ENCODE measurements at places on chromosomes 12 and 14.
A peak's percentile ranks its signal among the peaks of the same experiment; 100 is the strongest.

- H3K4me3 ChIP-seq = no peak overlapping the region
- no peak for DNase-seq
- H3K4me1 ChIP-seq = no peaks in the 10 kb centered on the region
- H3K36me3 ChIP-seq = no peaks in the 10 kb centered on the region
- H3K27me3 ChIP-seq = peaks cover 4% of the 10 kb centered on the region
These were observed 17.7 kb downstream of the STXBP6 start for GRCh38 chr14:25032092-25032784.

DNA sequence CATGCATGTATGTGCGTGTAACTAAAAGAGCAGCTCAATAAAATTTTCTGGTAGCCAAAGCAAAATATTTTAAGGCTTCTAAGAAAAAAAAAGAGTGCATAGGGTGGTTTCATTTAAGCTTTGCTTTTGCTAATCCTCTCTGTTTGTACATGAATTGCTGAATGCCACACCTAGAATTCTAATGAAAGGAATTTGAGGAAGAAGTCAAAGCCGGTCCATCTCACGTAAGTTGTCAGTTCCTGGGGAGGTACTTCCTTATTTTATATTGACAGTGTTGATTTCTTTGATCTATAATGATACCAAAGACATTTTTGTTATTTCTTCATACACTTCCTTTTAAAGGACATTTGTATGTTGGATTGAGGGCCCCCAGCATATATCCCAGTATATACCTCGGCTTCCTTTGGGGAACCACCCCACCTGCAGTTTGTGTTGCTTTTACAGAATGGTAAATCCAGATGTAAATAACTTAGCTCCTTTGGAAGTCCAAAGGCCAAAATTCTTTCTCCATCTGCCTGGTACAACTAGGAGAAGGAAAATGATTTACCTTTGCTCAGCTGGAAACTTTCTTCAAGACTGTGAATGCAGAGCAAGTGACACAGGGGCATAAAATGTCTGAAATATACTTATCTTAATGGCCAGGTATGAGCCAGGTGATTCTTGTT lies 420.9 kb upstream of the ATP2B1 start:
- no peak overlapping the region for H3K4me3 ChIP-seq
- no peak for DNase-seq
- no peaks in the 10 kb centered on the region for H3K36me3 ChIP-seq

GRCh38 chr12:109625131-109625559 lies 51.6 kb downstream of the MVK start:
- H3K4me3 ChIP-seq = no peak overlapping the region
- H3K27ac ChIP-seq = no peak overlapping the region
- no peaks in the 10 kb centered on the region for H3K36me3 ChIP-seq

DNA sequence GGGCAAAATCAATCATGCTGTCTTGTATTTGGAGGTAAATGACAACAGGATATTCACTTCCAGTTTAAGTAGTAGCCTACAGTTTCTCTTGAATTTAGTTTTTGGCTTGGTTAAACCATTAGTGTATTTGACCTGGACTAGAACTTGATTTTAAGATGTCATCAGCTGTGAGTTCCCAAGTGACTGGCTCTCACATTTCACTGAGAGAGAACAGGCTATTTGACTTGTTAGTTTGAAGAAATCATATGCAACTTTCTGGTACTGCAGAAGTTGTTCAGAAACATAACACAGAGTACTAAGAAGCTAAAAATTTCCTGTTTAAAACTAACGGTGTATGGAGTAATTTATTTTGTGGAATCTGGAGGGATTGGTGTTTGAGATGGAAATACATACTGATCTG lies 22.3 kb downstream of the MNAT1 start:
- H3K27me3 ChIP-seq = no peaks in the 10 kb centered on the region
- no peak overlapping the region for H3K27ac ChIP-seq
- no peaks in the 10 kb centered on the region for H3K36me3 ChIP-seq
- DNase-seq = no peak
- no peak overlapping the region for H3K4me3 ChIP-seq

DNA sequence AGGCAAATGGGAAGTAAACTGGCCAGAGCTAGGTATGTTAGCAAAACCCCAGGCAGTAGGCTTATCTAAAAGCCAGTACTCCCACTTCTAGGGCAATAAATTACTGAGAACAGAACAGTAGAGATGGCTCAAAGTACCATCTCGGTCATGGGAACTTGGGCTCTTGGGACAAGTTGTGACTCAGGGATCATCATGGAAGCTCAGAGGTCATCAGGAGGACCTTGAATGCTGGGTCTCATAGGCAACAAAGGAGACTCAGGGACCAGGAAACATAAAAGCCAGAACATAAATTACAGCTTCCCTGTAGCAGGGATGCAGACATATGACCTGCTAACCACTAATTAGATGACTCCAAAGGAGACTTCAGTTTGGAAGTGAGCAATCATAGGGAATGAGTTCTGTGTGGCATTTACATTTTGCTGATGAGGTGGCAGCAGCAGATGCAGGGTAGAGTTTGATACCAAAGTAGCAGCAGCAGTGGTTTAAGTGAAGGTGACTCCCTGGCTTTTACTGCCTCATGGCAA lies 97.6 kb upstream of the SCAF11 start:
- no peak for DNase-seq
- H3K4me1 ChIP-seq = no peaks in the 10 kb centered on the region
- H3K36me3 ChIP-seq = no peaks in the 10 kb centered on the region

DNA sequence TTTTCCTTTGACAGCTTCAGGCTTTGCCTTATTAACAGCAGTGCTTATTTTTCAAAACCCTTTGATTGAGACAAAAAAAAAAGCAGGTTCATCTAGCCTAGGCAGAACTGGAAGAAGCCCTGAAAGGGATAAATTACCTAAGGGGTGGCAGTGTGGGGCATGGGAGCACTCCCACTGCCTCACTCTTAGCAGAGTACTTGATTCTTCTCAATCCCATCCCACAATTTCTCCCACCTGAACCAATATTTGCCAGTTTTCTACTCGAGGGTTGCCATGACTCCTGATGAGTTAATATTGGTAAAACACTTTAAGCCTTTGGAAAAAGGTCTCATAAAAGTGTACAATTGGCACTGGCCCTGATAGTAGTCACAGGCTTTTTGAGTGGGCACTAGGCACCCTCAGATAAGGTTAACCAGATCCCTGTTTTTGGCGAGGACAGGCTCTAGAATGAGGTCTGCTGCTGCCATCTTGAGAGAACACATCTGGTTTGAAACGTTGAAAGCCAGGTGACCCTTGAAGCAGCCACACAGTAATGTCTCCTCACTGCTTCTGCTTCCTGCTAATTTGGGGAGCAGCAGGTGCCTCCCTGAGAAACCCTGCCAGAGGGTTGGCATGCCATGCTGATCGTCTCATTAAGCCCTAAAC lies 320.0 kb downstream of the RAD51B start:
- no peak overlapping the region for H3K4me3 ChIP-seq
- DNase-seq = no peak
- H3K27me3 ChIP-seq = no peaks in the 10 kb centered on the region
- peaks cover 10% of the 10 kb centered on the region for H3K4me1 ChIP-seq
- H3K27ac ChIP-seq = no peak overlapping the region

DNA sequence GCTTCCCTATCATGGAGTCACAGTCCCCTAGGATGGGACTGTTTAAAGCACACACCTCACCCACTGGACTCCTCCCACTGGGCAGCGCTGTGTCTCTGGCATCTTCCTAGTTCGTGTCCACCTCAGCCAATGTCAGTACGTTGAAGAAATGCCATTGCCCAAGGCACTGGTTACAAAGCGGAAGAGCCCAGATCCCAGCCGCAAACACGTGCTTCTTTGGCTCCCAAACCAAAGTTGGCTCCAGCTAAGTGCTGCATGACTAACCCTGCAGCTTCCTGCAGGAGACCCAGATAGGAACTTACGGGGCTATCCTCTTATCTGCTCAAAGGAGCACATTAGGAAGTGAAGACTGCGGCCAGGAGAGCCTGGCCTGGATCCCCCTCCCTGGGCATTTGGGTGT lies 9.3 kb downstream of the SYNE3 start:
- H3K4me3 ChIP-seq = no peak overlapping the region
- H3K4me1 ChIP-seq = peaks cover 78% of the 10 kb centered on the region
- DNase-seq = no peak
- no peaks in the 10 kb centered on the region for H3K27me3 ChIP-seq
- peaks cover 36% of the 10 kb centered on the region for H3K36me3 ChIP-seq
- H3K27ac ChIP-seq = no peak overlapping the region

DNA sequence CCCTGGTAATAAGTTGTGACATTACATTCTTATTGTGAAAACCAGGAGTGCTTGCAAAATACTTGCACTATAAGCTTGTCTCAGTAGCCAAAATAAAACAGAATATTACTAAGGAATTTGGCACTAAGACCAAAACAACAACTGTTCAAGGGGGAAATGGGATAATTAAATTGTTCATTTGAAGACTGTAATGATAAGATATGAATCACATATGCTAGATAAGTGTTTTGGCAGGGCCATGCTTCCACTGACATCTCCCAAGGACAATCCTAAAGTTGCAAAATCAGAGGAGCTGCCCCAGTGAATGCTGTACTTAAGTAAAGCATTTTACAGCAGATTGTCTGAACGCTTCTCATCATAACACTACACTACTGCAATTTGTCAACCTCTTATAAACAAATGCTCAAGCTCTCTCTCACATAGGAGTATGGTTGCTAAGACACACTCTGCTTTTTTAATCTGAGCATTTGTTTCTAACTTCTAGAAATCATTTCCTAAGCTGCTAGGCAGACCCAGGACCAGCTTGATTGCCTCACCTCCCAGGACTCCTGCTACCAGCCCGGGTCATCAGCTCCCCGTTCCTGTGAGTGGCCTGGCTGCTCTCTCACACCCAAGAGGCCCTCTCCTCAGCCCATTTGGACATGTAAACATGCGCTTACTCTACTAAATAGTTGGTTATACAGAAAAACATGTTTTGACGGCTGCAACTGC lies 191.5 kb downstream of the PAX9 start:
- no peaks in the 10 kb centered on the region for H3K36me3 ChIP-seq
- H3K27me3 ChIP-seq = no peaks in the 10 kb centered on the region
- DNase-seq = no peak
- H3K27ac ChIP-seq = no peak overlapping the region
- H3K4me3 ChIP-seq = no peak overlapping the region

- H3K36me3 ChIP-seq = peaks cover 3% of the 10 kb centered on the region
- no peaks in the 10 kb centered on the region for H3K27me3 ChIP-seq
These were observed 2.5 kb upstream of the CCND2 start for GRCh38 chr12:4270831-4271716.

DNA sequence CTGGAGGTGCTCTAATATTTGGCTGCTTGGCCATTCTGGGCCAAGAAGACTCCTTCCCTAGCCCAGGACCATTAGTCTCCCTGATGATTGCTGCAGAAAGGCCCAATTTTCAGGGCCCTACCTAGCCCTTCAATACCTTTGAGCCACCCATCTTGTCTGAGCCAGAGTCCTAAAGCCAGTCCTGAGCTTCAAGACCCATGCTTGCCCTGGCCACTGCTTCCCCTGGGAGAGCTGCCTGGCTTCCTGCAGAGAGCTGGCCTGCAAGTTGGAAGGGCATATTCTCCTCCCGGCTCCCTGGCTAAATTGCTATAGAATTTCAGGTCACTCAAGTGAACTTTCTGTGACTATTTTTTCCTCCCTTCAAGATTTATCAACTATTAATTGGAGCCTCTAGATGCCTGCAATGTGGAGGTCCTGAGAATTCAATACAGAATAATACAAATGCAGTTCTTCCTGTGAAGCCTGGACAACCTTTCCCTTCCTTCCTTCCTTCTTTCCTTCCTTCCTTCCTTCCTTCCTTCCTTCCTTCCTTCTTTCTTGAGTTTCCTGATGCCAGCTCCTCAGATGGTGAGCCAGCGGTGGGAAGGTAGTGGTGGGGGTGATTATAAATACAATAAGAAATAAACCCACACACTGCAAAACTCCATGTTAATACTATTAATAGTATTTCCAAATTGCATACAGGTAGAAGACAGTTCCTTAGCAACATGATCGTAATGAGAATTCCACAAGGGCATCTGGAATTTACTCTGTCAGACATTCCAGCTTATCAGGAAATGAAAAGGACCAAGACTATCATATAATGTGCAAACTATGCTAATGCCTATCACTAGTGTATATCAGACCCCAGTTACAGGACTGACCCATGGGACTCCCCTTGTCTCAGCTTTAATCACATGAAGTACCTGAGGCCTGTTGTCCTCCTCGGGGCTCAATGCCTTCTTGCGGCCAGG lies 108.1 kb downstream of the ZFP36L1 start:
- no peak for DNase-seq
- no peak overlapping the region for H3K4me3 ChIP-seq
- H3K27ac ChIP-seq = peak overlapping the region; percentile 87
- H3K36me3 ChIP-seq = no peaks in the 10 kb centered on the region
- H3K4me1 ChIP-seq = peaks cover 59% of the 10 kb centered on the region
- no peaks in the 10 kb centered on the region for H3K27me3 ChIP-seq

- DNase-seq = no peak
- no peaks in the 10 kb centered on the region for H3K4me1 ChIP-seq
- H3K27ac ChIP-seq = no peak overlapping the region
- H3K36me3 ChIP-seq = no peaks in the 10 kb centered on the region
- peaks cover 5% of the 10 kb centered on the region for H3K27me3 ChIP-seq
These were observed 21.7 kb downstream of the DLK1 start for GRCh38 chr14:100748403-100748802.

GRCh38 chr14:72737560-72737943 lies 156.3 kb downstream of the DPF3 start:
- no peak overlapping the region for H3K4me3 ChIP-seq
- no peaks in the 10 kb centered on the region for H3K4me1 ChIP-seq
- no peak overlapping the region for H3K27ac ChIP-seq
- DNase-seq = no peak

GRCh38 chr14:39558525-39558924 lies 126.3 kb upstream of the FBXO33 start:
- no peak overlapping the region for H3K4me3 ChIP-seq
- no peaks in the 10 kb centered on the region for H3K27me3 ChIP-seq
- no peak overlapping the region for H3K27ac ChIP-seq
- no peaks in the 10 kb centered on the region for H3K36me3 ChIP-seq
- DNase-seq = no peak

DNA sequence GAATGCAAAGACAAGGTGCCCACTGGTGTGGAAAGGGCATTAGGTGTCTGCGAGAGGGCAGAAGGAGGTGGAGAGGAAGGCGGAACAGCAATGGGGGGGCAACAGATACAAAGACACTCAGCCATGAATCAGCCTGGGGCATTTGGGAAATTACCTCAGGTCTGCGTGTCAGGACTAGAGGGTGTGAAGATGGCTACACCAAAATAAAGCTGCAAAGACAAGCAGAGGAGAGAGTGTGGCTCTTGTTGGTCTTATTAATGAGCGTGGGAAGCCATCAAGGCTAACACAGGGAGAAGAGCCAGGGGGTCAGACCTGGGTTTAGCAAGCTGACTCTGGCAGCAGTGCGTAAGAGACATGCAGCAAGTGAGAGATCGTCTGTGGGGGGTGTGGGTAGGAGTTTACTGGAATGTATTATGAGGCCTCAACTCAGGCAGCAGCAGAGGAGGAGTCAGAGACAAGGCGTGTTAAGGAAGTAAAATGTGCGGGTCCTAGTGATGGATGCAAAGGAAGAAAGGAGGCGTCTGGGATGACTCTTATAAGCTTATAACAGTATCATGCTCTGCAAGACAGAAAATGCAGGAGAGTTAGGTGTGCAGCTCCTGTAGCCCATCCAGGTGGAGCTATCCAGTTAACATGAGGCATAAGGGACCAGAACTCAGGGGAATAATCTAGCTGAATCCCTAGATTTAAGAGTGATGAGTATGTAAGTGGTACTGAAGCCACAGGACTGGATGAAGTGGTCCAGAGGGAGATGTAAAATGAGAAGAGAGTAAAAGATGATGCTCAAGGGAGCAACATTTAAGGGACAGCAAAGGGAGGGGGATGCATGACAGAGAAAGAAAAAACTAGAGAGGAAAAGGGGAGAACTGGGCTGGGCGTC lies 50.4 kb downstream of the KCNK10 start:
- H3K27ac ChIP-seq = no peak overlapping the region
- H3K27me3 ChIP-seq = peaks cover 4% of the 10 kb centered on the region
- DNase-seq = no peak
- H3K36me3 ChIP-seq = no peaks in the 10 kb centered on the region
- H3K4me1 ChIP-seq = no peaks in the 10 kb centered on the region
- no peak overlapping the region for H3K4me3 ChIP-seq
